Activated CD4-positive, alpha-beta memory T cell treated with anti-CD3 and anti-CD28 coated beads for 36 hours (primary cell): ENCODE measurements at places on chromosomes 1 and 21.

GRCh38 chr1:147341246-147341645 lies 98.8 kb downstream of the CHD1L start:
- DNase-seq, result no peak

DNA sequence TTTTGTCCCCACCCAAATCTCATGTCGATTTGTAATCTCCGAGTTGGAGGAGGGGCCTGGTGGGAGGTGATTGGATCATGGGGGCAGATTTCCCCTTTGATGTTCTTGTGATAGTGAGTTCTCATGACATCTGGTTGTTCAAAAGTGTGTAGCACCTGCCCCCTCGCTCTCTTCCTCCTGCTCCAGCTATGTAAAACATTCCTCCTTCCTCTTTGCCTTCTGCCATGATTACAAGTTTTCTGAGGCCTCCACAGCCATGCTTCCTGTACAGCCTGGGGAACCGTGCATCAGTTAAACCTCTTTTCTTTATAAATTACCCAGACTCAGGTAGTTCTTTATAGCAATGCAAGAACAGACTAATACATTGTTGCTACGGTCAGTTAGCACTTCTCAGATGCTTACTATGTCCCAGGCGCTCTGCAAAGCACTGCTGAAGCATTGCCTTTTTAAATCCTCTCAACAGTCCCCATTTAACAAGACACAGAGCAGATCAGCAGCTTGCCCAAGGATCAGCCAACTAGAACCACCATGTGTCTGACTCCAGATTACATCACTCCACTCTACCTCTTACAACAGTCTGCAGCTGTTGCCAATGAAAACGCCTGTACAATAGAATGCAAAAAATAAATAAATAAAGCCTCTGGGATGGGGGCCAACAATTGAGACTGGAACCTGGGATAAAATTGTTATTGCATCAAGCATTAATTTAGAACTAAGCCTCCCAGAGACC lies 52.4 kb upstream of the USP1 start:
- DNase-seq, result no peak

DNA sequence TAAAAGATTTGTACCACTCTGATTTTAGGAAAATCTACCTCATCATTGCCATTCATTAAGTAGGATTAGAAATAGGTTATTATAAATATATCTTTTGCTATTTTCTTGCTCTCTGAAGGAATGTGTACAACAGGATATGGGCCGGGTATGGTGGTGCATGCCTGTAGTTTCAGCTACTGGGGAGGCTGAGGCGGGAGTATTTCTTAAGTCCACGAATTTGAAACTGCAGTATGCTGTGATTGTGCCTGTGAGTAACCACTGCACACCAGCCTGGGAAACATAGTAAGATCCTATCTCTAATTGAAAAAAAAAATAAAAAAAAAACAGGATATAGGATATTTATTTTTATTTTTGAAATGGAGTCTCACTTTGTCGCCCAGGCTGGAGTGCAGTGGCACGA lies 50.0 kb downstream of the CLIC4 start:
- DNase-seq, result no peak

- DNase-seq, result no peak
These were observed 270.6 kb downstream of the TPR start for GRCh38 chr1:186104459-186104858.

GRCh38 chr1:206685334-206685768 lies 646 bp downstream of the MAPKAPK2 start:
- peak; percentile 68 for DNase-seq

GRCh38 chr1:58585581-58586151 lies 8.6 kb upstream of the TACSTD2 start:
- no peak for DNase-seq

DNA sequence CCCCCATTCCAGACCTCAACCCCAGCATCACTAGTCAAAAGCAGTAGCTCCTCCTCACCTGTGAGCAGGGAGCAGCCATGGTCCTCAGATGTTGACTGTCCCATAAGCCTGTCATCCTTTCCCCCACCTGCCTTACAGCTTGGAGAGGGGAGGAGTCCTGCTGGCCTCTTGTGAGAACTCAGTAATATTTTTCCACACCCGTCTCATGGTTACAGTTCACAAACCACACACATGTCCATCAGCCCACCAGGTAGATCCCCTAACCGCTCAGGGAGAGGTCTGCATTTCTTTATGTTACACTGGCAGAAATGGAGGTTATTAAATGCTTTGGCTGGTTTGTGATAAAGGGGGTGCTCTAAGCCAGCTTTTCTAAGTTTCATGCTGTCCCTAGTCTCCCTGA lies 26.3 kb upstream of the POU3F1 start:
- DNase-seq, result no peak

GRCh38 chr1:232468249-232468648 lies 161.7 kb downstream of the SIPA1L2 start:
- no peak for DNase-seq

- no peak for DNase-seq
These were observed 66.1 kb downstream of the SKI start for GRCh38 chr1:2294033-2294724.

DNA sequence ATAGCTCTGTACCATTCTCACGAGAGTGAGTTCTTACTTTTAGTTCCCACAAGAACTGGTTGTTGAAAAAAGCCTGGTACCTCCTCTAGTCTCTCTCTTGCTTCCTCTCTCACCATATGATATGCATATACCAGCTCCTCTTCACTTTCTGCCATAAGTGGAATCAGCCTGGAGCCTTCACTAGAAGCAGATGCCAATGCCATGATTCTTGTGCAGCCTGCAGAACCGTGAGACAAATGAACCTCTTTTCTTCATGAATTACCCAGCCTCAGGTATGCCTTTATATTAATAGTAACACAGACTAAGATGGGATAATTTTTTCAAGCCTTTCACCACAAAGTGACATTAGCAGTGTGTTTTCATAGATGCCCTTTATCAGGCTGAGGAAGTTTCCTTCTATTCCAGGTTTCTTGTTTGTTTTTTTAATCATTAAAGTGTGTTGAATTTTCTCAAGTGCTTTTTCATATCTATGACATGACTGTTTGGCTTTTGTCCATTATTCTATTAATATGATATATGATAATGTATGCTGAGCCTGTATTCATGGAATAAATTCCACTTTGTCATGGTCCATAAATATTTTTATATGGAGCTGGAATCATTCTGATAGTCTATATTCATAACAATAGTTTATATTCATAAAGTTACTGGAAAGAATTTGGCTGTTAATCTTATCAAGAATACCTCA lies 40.7 kb upstream of the C1orf185 start:
- no peak for DNase-seq

DNA sequence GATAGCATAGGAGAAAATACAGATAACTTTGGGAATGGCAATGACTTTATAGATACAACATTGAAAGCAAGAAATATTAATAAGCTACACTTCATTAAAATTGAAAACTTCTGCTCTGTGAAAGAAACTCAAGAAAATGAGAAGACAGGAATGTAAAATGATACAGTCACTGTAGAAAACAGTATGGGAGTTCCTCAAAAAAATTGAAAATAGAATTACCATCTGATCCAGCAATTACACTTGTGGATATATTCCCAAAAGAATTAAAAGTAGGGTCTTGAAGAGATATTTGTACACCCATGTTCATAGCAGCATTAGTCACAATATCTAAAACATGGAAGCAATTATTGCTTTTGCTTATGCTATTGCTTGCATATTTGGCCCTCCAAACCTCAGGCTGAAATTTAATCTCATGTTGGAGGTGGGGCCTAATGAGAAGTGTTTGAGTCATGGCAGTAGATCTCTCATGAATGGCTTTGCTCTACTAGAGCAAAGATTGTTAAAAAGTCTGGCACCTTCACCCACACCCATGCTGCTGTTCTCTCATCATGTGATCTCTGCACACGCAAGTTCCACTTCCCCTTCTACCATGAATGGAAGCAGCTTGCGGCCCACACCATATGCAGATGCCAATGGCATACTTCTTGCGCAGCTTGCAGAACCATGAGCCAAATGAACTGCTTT lies 15.3 kb upstream of the AHCYL1 start:
- DNase-seq, result no peak

DNA sequence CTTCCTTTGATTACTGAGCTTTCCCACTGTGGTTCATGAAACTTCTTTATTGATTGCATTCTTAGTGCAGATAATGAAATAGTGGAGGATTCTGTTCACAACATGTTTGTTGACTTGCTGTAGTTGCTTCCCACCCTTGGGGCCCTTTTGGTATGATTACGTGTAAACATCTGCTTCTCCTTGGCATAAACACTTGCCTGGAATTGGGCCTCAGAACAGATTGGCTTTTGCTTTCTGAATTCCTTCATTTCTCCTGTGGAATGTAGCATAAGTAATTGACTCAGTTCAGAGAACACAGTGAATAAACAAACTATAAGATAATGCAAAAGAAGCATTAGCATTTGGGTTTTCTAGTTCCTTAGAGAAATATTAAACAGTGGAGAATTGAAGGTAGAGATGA lies 59.5 kb upstream of the LAMC2 start:
- no peak for DNase-seq
